ENCODE measurements at places on chromosomes 5 and 9. TPM values are rescaled to one million over a fixed set of nuclear protein-coding genes. Genes with fewer than 3 reads are reported as not detected.

- H3K4me3 ChIP-seq, result no peak overlapping the region
- no peaks in the 10 kb centered on the region for H3K4me1 ChIP-seq
- no peaks in the 10 kb centered on the region for H3K36me3 ChIP-seq
- no peak overlapping the region for H3K27ac ChIP-seq
- no peaks in the 10 kb centered on the region for H3K27me3 ChIP-seq
- no peak for DNase-seq
Measured at GRCh38 chr5:174877987-174878386, 153.6 kb downstream of the MSX2 start.

- H3K4me1 ChIP-seq, result no peaks in the 10 kb centered on the region
- no peaks in the 10 kb centered on the region for H3K27me3 ChIP-seq
- no peak overlapping the region for H3K4me3 ChIP-seq
- no peak overlapping the region for H3K27ac ChIP-seq
- no peaks in the 10 kb centered on the region for H3K36me3 ChIP-seq
Measured at GRCh38 chr5:56356121-56356835, 123.1 kb upstream of the ANKRD55 start.

The AGXT2 gene
- total RNA-seq, result not detected

DNA sequence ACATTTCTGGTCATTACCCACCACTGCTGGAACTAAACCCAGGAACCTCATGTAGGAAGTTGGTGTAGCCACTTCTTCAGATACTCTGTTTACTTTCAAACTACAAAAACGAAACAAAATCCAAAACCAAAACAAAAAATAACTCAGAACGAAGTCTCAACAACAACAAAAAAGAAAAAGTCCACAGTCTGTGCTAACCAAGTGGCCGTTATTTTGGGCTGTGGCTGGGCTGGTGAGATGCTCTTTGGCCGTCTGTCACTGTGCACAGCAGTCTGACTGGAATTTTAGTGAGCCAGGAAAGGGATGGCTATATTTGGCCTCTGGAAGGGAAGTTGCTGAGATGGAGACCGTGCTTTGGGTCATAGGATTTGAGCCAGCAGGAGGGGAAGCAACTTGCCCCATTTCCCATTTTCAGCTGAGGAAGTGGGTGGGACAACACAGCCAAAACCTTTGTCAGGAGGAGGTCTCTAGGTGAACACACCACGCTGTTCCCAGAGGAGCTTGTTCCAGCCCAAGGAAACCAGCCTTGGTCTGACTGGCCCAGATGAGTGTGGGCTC is 334.1 kb downstream of the ZSWIM6 start:
- no peaks in the 10 kb centered on the region for H3K27me3 ChIP-seq
- H3K4me1 ChIP-seq, result no peaks in the 10 kb centered on the region
- H3K4me3 ChIP-seq, result peak overlapping the region; percentile 4
- no peak for DNase-seq
- H3K27ac ChIP-seq, result no peak overlapping the region

The IL13 gene
- total RNA-seq, result not detected

GRCh38 chr9:2180704-2181103 is 165.6 kb downstream of the SMARCA2 start:
- H3K4me3 ChIP-seq, result no peak overlapping the region
- no peak for DNase-seq
- peaks cover 34% of the 10 kb centered on the region for H3K36me3 ChIP-seq
- H3K4me1 ChIP-seq, result no peaks in the 10 kb centered on the region
- H3K27me3 ChIP-seq, result no peaks in the 10 kb centered on the region
- no peak overlapping the region for H3K27ac ChIP-seq

- no peaks in the 10 kb centered on the region for H3K4me1 ChIP-seq
- H3K27ac ChIP-seq, result no peak overlapping the region
- DNase-seq, result no peak
- H3K27me3 ChIP-seq, result no peaks in the 10 kb centered on the region
- H3K36me3 ChIP-seq, result no peaks in the 10 kb centered on the region
- no peak overlapping the region for H3K4me3 ChIP-seq
Measured at GRCh38 chr5:91598216-91598615, 215.1 kb upstream of the ARRDC3 start.

The SEMA6A gene
- total RNA-seq, result 33.3 TPM

DNA sequence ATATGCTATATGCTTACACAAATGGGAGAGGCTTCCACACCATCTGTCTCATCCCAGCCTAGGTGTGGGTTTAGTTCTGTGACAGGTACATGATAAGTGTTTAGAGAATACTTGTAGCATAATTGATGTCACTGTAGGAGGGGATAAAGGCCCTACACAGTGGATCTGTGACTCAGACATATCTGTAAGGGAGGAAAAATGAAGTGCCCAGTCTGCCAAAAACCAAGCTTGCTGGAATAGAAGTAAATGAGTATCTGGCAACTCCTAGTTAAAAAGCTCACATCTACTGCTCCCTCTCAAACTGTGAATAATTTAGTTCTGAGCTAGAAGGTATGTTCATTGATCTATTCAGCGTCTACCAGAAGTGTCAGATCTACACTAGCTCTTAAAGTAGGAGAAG is 38.9 kb upstream of the FAM174A start:
- H3K4me3 ChIP-seq, result no peak overlapping the region
- H3K27me3 ChIP-seq, result no peaks in the 10 kb centered on the region
- DNase-seq, result no peak

The TEX48 gene
- not detected for total RNA-seq

DNA sequence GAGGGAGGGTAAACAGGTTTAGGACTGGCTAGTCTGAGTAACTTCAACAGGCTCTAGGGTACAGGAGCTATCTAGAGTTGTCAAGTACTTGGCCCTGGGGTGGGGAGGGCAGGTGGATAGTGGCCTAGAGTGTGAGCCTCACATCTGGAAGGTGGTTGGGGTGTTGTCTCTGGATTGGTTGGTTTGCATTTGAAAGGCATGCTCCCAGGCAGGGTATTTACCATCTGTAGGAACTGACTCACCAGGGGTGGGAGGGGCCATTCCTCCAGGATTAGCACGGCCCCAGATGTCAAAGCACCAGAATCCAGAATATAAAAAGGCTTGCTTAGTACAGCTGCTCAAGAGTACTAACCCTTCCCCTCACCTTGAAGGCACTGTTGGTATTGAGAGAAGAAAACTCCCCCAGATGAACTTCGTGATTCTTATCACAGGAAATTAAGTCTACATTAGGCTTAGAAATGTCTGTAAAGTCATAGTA is 193.3 kb downstream of the NTRK2 start:
- DNase-seq, result no peak
- H3K4me3 ChIP-seq, result no peak overlapping the region
- H3K27ac ChIP-seq, result peak overlapping the region; percentile 49
- no peaks in the 10 kb centered on the region for H3K36me3 ChIP-seq
- H3K27me3 ChIP-seq, result no peaks in the 10 kb centered on the region

GRCh38 chr9:13069498-13069897 is 210.0 kb downstream of the MPDZ start:
- no peak overlapping the region for H3K4me3 ChIP-seq
- no peaks in the 10 kb centered on the region for H3K36me3 ChIP-seq
- no peaks in the 10 kb centered on the region for H3K4me1 ChIP-seq
- no peak overlapping the region for H3K27ac ChIP-seq
- DNase-seq, result no peak
- H3K27me3 ChIP-seq, result no peaks in the 10 kb centered on the region

- H3K4me3 ChIP-seq, result no peak overlapping the region
- no peak for DNase-seq
- H3K27me3 ChIP-seq, result peaks cover 4% of the 10 kb centered on the region
- H3K27ac ChIP-seq, result no peak overlapping the region
- no peaks in the 10 kb centered on the region for H3K36me3 ChIP-seq
- no peaks in the 10 kb centered on the region for H3K4me1 ChIP-seq
Measured at GRCh38 chr9:92132501-92132900, 17.3 kb upstream of the SPTLC1 start.

DNA sequence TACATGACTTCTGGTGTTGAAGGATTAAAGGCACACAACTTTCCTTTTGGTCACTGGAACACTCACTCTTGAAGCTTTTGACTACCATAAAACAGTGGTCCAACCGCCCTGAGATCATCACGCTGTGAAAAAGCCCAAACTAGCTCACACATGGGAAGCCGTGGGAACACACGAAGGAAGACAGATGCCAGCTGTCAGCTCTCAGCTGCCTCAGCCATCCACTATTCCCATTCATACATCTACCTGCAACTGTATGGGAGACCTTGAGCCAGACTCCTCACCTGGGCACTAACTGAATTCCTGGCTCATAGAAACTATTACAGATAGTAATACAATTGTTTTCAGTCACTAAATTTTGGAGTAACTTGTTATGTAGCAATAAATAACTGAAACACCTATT is 246.1 kb downstream of the MSX2 start:
- no peaks in the 10 kb centered on the region for H3K27me3 ChIP-seq
- H3K4me1 ChIP-seq, result no peaks in the 10 kb centered on the region
- no peaks in the 10 kb centered on the region for H3K36me3 ChIP-seq
- no peak overlapping the region for H3K4me3 ChIP-seq
- no peak overlapping the region for H3K27ac ChIP-seq

- peaks cover 4% of the 10 kb centered on the region for H3K4me1 ChIP-seq
- H3K36me3 ChIP-seq, result peaks cover 20% of the 10 kb centered on the region
Measured at GRCh38 chr5:131466171-131466766, 168.8 kb downstream of the RAPGEF6 start.

DNA sequence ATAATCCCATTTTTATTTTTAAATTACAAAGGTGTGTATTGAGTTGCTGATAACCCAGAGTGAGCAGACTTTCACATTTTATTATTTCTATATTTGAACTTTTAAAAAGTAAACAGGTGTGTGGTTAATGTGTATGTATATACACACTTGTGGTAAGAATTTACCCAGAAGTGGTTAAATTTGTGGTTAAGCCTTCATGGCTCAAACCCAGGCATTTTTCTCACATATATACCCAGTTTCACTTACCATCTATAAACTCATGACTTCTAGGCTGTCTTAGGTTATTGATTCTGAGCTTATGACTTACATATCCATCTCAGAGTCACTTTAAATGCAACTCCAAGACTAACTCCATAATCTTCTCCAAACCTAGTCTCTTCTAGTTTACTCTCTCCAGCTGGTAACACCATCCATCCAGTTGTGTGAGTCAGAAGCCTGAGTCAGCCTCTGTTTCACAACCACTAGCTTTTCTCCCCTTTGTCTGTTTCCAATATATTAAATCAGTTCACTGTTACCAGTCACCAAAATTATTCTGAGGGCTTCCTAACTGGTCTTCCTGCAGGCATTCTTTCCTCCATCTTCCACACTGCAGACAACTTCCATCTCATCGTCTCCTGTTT is 20.2 kb downstream of the ZBED3 start:
- H3K4me3 ChIP-seq, result no peak overlapping the region
- no peaks in the 10 kb centered on the region for H3K27me3 ChIP-seq
- H3K4me1 ChIP-seq, result no peaks in the 10 kb centered on the region
- DNase-seq, result no peak
- H3K36me3 ChIP-seq, result peaks cover 35% of the 10 kb centered on the region

- H3K27ac ChIP-seq, result peak within 1 kb of the TSS; percentile 36
- peak within 1 kb of the TSS; percentile 58 for H3K4me3 ChIP-seq
- DNase-seq, result peak; percentile 71
- peaks cover 8% of the 10 kb centered on the region for H3K4me1 ChIP-seq
Measured at GRCh38 chr9:92947268-92948037, at the start of gene FGD3. FGD3 (plus strand) TSS chr9:92947523; CDS start chr9:92976257, 28,734 bp downstream.

DNA sequence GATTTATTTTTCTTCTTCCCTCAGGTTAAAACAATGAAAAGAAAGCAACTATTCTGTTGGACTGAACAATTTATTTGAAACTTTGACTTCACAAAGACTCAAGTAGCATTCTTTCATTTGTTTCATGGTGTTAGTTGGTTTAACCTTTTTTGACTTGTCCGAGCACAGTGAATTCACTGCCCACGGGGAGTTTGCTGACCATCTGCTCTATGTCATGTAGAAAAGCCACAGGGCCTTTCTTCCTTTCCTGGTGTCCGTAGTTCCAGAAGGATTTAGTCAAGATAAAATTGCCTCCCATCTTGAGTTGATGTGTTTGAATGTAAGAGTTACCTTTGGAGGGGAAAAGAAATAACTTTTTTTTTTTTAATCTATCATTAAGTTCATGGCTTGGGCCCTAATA is 55.1 kb upstream of the ZNF608 start:
- no peak overlapping the region for H3K4me3 ChIP-seq
- no peaks in the 10 kb centered on the region for H3K27me3 ChIP-seq

The BRINP1 gene
- total RNA-seq, result 1.5 TPM

GRCh38 chr5:107476783-107477182 is 194.0 kb downstream of the EFNA5 start:
- no peak for DNase-seq
- no peaks in the 10 kb centered on the region for H3K4me1 ChIP-seq
- no peaks in the 10 kb centered on the region for H3K27me3 ChIP-seq
- H3K36me3 ChIP-seq, result no peaks in the 10 kb centered on the region

DNA sequence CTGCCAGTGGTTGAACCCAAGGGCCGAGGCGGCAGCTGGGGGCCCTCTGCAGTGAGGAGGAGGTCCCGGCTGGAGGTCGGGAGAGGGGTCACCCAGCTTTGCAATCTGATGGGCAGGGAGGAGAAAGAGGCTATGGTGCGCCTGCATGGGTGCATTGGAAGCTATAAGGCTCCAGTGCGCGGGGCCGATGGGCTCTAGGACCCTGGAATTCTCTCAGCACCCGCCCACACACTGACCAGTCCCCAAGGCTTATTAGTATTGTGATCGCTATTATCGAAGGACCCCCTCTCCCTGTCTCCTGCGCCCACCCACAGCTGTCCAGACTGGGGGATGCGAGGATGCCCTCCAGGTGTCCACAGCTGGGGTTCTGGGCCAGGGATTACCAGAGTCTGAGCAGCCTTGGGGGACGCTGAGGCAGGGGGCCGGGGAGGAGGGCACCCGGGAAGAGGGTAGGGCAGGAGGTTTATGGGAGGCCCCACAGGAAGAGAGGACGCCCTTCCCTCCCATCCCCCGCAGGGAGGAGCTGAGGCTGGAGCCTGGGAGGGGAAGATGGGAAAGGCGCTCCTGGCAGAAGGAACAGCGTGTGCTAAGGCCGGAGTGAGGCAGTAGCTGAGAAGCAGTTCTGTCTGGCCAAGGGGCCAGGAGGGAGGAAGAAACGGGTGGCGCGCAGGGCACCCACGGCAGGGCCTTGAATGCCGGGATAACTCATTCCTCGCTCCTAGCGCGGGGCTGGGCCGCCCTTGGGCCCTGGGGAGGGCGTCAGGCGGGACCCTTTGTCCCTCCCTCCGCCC is 24.2 kb downstream of the C9orf50 start:
- peaks cover 36% of the 10 kb centered on the region for H3K4me1 ChIP-seq
- peak overlapping the region; percentile 89 for H3K27ac ChIP-seq
- H3K27me3 ChIP-seq, result no peaks in the 10 kb centered on the region
- DNase-seq, result peak; percentile 77
- no peaks in the 10 kb centered on the region for H3K36me3 ChIP-seq

GRCh38 chr9:126205265-126205664 is 121.4 kb upstream of the MVB12B start:
- DNase-seq, result no peak
- H3K27ac ChIP-seq, result no peak overlapping the region
- H3K36me3 ChIP-seq, result no peaks in the 10 kb centered on the region
- H3K4me1 ChIP-seq, result no peaks in the 10 kb centered on the region

DNA sequence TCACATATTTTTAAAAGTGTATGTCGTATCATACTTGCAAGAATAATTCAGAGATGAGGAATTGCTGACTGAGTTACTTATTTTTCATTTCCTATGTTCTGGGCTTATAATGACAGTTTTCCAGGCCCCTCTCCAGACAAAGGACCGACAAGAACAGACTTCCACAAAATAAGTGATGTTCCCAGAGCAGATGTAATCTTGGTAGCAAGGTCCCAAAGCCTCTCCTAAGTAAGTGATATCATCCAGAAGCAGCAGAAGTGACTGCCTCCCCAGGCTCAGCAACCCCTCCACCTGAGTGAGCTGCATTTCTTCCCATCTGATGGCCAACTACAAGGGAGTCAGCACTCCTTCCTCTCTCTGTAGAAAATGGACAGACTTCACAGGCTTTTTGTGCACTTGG is 57.1 kb downstream of the SEMA6A start:
- no peak overlapping the region for H3K4me3 ChIP-seq
- no peaks in the 10 kb centered on the region for H3K27me3 ChIP-seq
- H3K4me1 ChIP-seq, result peaks cover 11% of the 10 kb centered on the region
- H3K36me3 ChIP-seq, result no peaks in the 10 kb centered on the region

The CCL28 gene
- total RNA-seq, result 7.7 TPM

Data from upper lobe of right lung (tissue), 1 donor.